ENCODE measurements at places on chromosomes 12 and 14.
A peak's percentile ranks its signal among the peaks of the same experiment; 100 is the strongest.

- no peak for DNase-seq
Measured at GRCh38 chr12:68665016-68665569, 21.7 kb upstream of the NUP107 start.

GRCh38 chr12:112992541-112993398, 14.5 kb downstream of the OAS2 start:
- peak; percentile 49 for DNase-seq

DNA sequence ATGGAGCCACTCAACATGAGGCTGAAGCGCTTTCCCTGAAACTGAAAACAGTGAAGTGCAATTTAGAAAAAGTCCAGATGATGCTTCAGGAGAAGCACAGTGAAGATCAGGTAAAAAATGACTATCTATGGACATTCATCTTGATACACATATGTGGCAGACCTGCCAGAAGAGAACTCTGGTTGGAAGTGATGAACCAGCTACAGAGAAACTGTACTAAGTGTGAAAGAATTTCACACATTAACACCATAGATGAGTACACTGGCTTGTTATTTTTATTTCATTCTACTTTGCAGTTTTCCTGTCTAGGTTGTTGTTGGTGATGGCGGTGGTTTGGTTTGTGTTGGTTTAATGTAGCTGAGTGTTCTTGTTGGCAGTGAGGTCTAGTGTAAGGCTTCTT, 174.7 kb downstream of the ESR2 start:
- no peak for DNase-seq

DNA sequence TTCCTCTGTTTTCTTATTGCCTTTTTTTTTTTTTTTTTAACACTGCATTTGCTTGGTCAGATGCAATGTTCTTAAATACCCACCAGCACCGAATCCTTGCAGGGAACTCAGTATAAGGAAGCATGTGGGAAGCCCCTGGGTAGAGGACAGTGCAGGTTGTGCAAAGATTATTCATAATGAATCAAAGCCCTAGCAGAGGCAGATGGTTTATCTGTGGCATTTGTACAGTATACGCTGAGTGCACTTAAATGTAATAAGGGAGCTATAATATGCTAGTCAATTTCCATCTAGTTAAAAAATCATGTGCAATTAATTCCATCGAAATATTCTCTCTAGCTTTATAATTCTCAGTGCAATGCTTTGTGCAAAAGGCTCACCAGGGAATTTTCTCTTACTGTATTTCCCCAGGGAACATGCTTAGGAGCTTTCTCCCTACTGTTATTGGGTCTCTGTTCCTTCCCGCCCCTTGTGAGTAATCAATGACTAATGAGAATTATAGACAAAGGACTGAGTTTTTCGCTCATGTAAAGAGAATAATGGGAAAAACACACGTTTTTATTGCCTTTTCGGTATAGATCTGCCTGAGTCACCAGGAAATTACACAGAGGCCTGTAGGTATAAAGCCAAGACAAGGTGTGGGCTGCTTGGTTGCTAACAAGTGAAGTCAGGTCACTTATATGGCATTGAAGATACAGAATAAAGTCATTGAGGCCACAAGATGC, 1214.3 kb upstream of the TMEM132C start:
- no peak for DNase-seq

- DNase-seq, result no peak
Measured at GRCh38 chr14:23376482-23377197, at the start of gene CMTM5. TSS of gene CMTM5 (plus strand) at chr14:23377046. CDS start at chr14:23377252, 206 bp downstream.

DNA sequence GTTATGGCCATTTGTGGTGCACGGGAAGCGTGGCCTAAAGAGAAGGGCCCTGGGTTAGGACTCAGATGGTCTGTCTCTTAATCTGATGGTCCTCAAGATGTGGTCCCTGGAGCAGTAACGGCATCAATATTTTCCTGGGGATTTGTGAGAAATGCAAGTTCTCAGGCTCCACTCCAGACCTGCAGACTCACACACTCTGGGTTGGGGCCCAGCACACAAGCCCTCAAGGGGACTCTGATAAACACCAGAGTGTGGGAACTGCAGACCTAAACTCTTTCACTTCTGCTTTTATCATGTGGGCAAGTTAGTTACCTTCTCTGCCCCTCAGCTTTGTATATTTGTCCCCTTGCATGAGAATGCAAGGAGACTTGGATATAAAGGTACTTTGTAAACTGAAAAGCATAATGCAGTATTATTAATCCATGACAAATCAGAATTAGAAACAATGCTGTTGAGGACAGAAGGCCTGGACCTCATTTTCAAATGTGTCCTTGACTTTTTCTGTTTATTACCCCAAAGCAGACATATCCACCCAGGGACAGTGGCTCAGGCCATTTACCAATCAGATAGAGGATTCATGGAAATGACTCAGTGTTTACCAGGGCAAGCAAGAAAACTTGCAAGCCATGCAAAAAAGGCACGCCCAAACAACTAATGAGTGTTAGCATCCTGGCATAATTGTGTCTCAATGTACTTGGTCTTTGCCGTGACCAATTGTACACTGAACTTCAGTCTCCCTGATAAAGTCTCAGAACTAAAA, 157.0 kb downstream of the ASCL1 start:
- no peak for DNase-seq

DNA sequence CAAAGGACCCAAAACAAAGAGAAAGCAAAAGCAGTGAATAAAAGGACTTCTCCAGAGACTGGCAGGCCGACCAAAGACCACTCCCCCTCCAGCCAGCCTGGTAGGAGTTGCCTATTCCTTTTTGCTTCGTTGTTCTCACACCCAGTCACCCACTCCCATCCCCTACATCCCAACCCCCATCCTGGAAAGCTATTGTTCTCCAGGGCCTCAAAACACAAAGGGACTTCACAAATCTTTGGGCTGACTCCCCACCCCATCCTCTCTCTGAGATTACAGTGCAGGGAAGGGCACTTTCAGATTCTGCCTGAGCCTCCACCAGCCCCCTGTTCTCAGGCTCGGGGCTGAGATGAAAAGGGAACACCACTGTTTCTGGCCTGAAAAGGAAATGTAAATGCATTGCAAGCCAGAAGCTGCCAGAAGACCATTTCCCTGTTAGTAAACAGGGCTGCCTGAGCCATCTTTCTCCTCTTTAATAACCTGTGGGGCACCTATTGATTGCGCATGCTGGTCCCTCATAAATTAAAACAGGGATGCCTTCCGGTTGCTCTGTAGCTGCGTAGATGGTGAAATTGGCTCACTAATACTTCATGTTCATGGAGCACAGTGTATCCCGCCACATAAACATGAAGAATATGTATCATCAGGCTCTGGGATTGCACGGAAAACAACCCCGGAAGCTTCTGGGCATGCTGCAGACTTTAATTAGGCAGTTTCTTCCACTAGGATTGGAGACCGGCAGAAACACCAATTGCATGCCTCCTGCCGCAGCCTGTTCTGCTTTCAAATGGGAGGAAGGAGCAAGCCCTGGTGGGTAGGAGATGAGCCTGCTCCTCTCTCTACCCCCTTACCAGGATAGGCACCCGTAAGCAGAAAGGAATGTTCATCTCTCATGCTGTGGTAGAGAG, 130.3 kb upstream of the FUT8 start:
- DNase-seq, result no peak

DNA sequence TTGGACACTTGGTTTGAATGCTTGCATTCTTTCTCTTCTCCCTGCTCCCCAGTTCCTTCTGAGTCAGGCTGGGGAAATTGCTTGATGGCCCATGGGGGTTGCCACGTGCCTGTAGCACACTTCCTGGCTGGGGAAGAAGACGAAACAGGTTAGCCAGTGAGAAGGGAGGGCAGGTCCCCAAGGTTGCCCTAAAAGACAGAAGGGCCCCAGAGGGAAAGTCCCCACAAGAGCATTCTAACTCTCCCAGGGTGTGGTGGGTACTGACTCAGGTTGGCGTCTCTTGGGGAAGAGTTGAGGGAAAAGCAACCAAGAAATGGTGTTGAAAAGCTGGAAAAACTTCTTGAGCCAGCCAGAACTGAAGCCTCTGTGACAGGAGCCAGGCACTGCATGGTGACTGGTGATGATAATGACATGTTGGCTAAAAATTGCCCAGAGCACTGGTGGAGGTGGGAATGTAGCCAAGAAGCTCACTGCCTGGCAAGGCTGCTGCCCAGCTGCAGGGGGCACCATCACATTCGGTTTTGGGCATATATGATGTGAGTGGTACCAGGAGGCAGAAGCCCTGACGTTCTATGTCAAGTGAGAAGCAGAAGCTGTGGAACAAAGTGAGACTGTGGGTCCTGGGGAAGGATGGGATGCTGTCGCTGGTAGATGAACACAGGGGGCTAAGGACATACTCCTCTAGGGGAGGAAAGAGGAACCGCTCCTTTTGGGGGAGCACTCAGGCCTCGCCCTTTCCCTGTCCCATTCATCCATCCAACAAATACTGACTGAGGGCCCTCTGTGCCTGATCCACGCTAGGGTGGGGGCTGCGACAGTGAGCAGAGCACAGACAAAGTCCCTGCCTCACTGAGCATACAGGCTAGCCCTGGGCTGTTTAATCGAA, 8.1 kb upstream of the RABGGTA start:
- DNase-seq, result peak; percentile 53

GRCh38 chr14:96086574-96087077, 47.5 kb downstream of the C14orf132 start:
- no peak for DNase-seq

GRCh38 chr12:124098101-124098757, 125.2 kb downstream of the ZNF664 start:
- DNase-seq, result no peak

GRCh38 chr12:37545759-37546158, 770.8 kb upstream of the ALG10B start:
- no peak for DNase-seq

GRCh38 chr12:117212563-117213190, 22.4 kb upstream of the FBXO21 start:
- DNase-seq, result peak; percentile 56

DNA sequence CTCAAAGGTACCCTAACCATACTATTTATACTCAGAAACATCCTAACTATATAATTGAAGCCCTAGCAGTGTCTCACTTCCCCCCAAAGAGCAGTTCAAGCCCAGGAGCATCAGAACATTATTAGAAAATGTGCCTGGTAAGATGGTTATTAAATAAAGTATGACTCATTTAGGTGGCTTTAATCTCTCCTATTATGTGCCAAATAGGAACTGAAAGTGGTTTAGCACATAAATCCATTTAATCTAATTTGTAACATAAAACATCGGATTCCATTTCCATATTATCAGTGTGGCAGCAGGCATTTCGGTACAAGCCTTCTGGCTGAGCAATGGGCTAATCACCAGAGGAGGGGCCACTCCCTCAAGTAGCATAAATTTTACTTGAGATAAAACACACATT, 395.2 kb upstream of the TMTC1 start:
- no peak for DNase-seq

DNA sequence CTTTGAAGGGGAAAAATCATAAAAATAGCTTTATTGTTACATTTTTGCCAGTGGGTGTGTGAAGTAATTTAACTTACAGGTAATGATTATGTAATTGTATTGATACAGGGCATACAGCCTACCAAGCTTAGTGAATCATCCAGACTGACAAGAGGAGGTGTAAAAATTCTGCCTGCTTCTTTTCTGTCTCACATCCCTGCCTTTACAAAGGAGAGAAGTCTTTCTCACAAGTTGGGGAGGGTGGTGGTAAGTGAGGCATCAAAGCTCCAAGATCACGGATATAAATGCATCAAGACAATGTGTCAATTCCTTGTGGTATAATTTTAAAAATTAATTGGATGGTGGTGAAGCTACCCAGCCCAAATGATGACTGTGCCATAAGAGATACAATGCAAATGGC, 39.0 kb upstream of the G2E3 start:
- no peak for DNase-seq

- DNase-seq, result no peak
Measured at GRCh38 chr14:68397822-68398221, 395.0 kb downstream of the ZFP36L1 start.

DNA sequence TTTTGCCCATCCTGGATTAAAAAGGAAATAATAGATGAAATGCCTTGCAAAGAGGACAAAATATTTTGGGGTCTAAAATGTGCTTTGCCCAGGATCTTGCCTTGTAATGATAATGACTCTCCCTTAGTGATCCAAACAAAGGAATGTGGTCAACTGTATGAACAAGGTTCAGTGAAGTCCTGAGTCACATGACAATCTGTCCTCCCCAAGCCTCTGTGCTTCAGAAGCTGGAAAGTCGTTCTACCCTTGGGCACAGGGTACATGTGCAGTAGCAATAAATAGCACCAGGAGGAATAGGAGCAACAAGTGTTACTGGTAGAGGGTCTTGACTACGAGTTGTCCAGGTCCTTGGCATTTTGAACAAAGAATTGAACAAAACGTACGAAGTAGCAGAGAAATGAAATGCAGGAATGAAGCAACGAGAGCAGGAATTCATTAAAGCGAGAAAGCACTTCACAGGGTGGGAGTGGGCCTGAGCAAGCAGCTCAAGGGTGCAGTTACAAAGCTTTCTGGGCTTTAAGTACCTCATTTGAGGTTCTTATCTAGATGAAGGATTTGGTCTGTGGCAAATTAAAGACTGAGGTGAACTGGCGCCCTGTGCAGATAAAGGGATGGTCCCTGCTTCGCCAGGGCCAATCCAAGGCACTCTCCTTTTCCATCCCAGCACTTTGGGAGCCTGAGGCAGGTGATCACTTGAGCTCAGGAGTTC, 65.8 kb downstream of the RESF1 start:
- DNase-seq, result no peak

DNA sequence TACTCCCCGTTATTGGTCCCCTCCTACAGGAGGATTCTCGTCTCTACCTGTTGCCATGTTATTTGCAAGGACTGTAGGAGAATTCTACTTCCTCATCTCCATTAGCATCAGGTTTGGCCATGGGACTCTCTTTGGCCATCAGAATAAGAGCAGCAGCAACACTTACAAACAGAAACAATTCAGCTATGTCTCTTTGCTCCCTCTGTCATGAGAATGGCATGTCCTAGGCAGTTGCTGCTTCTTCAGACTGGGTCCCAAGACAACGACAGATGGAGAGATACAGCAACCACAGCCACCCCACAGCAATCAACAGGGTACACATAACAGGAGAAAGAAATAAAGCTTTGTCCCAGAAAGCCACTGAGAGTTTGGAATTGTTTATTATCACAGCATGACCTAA, 19.7 kb downstream of the SLC41A2 start:
- no peak for DNase-seq

DNA sequence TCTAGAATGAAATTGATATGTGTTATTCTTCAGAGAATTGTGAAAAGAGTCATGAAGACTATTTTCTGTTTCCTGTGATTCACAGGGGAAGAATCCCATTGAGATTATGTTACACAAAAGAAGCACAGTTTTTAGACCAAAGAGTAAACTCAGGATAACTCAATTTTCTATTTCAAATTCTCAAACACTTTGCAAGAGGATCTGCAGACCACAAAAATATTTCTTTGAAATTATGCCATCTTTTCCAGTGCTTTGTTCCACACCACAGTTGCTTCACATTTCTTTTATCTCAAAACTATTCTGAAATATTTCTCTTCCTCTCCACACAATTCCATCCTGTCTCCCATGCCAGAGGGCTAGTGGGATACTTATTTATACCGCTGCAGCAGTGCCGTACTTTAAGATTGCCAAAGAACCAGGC, 188.9 kb upstream of the FOXG1 start:
- DNase-seq, result no peak
